ENCODE measurements at places on chromosomes 1 and 21.
A peak's percentile ranks its signal among the peaks of the same experiment; 100 is the strongest.

GRCh38 chr1:93177991-93178390 is 2.2 kb downstream of the TMED5 start:
- no peak for DNase-seq

GRCh38 chr1:215523128-215523861 is 43.8 kb upstream of the KCTD3 start:
- DNase-seq = no peak

DNA sequence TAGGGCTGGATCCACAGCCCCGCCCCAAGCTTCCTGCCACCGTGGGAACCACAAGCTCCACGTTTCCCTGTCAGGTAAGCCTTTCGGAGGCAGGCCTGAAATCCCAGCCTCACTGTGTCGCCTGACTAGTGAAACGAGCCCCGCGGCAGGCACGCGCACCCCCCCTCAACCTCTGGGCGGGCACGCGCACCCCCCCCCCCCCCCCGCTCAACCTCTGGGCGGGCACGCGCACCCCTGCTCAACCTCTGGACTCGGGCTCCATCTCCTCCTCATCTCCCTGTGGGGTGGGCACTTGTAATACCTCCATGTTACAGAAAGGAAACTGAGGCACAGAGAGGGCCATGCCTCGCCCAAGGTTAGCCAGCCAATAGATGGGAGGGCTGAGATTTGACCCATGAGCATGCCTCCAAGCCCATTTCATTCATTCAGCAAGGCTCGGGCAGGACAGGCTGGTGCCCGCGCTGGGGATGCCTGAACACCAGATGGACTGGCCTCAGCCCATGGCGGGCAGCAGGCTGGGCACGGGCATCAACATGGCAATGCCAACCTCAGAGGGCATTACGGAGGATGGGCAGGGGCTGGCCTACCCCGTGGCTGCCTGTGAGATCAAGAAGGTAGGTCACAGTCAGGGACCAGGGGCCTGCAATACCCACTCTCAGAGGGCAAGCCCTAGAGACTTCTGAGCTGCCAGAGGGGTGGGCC is 4.7 kb downstream of the CFAP410 start:
- no peak for DNase-seq

DNA sequence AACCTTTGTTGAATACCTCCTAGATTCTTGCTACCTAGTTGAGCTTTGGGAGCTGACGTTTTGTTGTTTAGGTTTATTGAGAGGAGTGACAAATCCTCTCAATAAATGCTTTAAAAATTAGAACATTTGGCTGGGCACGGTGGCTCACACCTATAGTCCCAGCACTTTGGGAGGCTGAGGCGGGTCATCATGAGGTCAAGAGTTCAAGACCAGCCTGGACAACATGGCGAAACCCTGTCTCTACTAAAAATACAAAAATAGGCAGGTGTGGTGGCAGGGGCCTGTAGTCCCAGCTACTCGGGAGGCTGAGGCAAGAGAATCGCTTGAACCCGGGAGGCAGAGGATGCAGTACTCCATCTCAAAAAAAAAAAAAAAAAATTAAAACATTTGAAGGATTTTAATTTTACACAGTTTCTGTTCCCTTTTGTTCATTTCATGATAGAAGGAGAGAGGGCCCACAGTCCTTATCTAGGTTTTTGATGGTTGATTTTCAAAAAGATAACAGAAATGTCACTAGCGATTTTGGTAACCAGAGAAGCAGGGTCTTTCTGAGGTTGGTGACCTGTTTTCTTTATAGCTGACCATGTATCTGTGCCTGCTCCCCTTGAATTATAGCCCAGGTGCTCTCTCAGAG is 44.2 kb upstream of the PIGV start:
- DNase-seq = no peak

GRCh38 chr1:168427051-168427450 is 116.7 kb downstream of the XCL2 start:
- DNase-seq = no peak

DNA sequence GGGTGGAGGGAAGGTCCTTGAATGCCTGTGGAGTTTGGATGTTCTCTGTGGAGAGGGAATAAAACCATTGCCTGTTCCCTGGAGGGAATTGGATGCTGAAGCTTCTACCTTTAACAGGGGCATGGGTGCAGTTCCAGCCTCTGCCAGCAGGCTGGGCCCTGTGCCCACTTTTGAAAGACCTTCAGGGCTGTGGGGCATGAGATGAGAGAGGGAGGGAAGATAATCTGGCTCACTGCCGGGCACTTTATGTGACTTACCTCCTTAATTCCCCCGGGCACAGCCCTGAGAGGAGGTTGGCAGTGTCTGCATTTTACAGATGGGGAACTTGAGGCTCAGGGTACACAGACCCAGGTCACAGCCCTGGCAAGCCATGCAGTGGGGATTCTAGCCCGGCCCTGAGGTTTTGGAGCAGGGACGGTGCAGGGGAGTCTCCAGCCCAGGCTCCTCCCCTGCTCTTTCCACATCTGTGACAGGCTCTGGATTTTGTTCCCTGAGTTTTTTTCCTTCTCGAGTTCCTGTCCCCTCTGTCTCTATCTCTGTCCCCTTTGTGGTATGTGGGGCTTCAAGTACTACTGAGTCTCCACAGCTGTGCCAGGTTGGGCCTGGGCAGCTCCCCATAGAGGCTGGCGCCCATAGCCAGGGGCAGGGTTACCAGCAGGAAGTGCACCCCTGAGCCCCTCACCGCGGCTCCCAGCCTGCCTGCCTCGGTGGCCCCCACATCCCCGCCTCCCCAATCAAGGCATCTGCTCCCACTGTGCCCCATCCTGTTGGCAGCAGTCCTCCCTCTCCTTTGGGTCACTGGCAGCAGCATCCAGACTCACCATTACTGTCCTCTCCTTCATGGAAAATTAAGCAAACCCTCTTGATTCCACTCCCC is 14.0 kb upstream of the THEMIS2 start:
- peak; percentile 29 for DNase-seq

DNA sequence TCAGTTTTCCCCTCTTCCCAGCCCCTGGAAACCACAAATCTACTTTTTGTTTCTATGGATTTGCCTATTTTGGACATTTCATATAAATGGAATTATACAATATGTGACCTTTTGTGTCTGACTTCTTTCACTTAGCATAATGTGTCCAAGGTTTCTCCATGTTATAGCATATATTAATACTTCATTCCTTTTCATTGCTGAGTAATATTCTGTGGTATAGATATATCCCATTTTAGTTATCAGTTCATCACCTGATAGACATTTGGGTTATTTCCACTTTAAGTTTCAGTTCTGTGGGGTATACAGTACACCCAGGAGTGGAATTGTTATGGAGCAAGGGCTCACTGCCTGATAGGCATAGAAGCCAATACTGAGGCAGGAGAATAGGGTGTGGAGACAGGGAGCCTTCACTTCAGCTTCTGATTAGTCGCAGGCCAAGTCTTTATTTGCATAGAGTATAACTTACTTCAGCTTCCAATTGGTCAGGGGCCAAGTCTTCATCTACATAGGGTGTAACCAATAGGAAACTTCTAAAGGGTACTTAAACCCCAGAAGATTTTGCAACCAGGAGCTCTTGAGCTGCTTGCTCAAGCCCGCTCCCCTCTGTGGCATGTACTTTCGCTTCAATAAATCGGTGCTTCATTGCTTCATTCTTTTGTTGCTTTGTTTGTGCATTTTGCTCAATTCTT is 8.3 kb upstream of the NVL start:
- no peak for DNase-seq

GRCh38 chr1:110890474-110891196 is 17.7 kb downstream of the CD53 start:
- no peak for DNase-seq

DNA sequence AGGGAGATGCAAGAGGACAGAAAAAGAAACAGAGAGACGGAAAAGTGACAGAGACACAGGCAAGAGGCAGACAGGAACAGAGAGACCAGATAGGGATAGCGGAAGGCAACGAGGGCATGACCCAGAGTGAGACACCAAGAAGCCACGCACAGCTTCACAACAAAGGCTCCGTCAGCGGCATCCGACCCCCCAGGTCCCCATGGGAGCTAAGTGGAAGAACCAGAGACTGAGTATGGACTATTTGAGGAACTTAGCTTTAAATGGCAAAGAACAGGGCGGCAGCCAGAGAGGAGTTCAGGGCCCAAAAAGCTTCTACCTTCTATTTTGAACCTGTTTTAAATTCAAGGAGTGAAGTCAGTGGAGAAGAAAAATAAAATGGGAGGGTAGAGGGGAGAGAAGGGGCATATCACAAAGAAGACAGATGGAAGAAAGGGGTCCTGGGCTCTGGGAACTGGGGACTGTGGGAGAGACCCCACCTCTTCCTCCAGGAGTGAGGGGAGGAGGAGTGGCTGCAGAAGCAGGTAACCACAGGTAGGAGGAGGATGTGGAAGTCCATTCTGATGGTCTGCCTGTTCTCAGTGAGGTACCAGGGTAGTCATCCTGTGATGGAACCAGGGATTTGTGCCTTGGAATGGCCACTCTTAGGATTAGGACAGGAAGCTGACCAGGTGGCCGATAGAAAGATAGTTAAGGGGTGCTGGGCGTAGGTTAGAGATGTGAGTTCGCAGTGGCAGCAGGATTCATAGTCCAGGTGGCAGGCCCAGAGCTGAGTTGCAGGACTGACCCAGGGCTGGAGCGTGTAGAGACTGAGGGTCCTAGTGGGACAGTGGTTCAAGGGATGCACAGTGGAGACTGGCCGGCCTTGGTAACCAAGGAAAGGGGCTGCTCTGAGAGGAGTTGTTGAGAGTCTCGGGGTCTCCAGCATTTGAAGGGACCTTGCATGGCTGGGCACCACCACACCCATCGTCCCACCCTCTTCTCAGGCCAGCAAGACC is 37.7 kb downstream of the CSMD2 start:
- DNase-seq = no peak

DNA sequence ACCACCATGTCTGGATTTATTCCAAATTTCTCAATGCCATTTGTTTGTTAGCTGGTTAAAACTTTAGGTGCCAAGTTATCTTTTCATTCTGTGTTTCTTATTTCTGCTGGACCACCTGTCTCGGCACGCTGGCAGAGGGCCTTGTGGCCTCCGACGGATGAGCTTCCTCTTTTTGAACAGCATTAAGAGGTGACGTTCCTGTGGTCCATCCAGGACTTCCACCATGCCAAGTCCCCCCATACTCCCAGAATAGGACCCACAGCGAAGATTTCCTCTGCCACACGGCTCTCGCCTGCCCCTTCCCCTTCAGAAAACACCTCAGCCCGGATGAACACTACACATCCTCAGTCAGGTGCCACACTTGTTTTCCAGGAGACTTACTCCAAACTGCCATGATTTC is 73.8 kb downstream of the NTPCR start:
- no peak for DNase-seq

- no peak for DNase-seq
Observed at GRCh38 chr1:162906485-162906884, 45.5 kb upstream of the CCDC190 start.

GRCh38 chr1:94022471-94023189 is 98.3 kb downstream of the ABCA4 start:
- DNase-seq = peak; percentile 89

GRCh38 chr1:10734962-10735544 is 61.4 kb downstream of the CASZ1 start:
- no peak for DNase-seq

DNA sequence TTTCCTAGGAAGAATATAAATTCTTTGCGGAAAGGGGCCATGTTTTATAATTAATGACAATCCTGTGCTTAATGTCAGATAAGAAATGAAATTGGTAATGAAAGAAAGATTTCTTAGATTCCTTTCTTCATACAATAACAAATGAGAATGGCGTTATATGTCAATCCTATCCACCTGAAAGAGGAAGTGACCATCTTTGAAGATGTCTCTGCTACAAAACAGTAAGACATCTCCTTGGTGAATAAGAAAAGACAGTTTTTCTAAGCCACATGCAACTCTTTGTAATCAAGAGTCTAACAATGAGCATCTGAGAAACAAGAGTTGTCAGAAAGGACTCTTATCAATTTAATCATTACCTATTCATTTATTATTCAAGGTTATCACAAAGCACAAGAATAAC is 286.0 kb downstream of the VAV3 start:
- no peak for DNase-seq

DNA sequence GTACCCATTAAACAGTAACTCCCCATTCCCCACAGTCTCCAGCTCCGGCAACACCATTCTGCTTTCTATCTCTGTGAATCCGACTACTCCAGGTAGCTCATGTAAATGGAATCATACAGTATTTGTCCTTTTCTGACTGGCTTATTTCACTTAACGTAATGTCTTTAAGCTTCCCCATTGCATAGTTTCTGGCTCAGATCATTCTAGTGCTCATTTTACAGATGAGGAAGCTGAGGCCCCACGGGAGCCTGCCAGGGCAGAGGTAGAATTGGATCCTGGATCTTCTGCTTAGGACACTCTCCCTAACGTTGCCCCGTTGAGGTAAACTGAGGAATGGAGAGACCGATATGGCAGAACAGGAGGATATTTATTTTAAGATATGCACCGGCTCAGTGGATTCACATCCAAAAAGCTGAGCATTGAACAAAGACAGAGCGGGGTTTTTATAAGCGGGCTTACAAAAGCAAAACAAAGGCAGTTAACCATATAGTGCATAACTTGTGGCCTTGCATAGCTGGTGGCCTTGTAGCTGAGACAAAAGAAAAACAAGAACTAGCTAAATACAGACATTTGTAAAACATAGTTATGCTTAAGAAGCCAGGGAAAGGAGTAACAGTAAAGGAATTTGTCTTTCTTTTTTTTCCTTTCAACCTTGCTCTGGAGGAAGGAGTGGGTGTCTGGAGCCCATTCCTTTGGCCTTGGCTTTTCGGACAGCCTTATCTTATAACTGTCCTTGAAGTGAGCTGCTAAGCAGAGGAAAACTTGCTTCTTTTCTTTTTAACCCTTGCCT is 15.3 kb upstream of the KLHDC8A start:
- DNase-seq = no peak

DNA sequence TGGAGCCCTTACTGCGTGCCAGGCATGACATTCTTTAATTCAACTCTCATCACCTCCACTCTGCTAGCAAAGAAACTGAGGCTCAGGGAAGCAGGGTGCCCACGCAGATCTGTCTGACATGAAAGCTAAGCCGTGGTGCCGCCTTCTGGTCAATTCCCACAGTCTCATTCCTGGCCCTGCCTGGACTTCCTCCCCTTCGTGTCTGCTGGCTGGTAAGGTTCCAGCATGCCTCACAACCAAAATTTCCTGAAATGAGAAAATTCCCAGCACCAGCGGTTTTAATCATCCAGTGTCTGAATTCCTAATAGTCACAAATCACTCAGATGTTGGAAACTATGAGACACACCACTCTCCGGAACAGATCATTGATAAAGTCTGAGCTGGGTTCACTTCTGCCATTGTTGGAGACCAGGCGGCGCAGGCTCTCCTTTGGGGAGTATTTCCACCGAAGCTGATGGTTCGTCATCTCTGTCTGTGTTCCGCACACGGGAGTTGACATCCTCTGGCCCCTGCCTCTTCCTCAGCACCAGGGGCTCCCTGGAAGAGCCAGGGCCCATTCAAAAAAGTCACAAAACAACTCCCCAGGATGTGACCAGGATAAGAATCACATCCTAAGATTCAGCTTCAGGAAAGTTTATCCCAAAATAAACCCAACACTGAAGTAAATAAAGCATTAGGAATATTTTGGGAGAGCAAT is 167.7 kb downstream of the PLPP3 start:
- no peak for DNase-seq

GRCh38 chr1:231563247-231563646 is 34.8 kb downstream of the TSNAX start:
- DNase-seq = no peak

GRCh38 chr1:228937851-228938536 is 202.7 kb downstream of the RHOU start:
- no peak for DNase-seq

GRCh38 chr1:50611675-50612074 is 188.4 kb upstream of the DMRTA2 start:
- no peak for DNase-seq

GRCh38 chr1:19811206-19811851 is 3.8 kb downstream of the RNF186 start:
- no peak for DNase-seq

GRCh38 chr1:147800804-147801203 is 40.4 kb upstream of the GJA5 start:
- no peak for DNase-seq

Measured in epithelial cell of prostate (primary cell).